ENCODE measurements at places on chromosomes 2 and 18.

DNA sequence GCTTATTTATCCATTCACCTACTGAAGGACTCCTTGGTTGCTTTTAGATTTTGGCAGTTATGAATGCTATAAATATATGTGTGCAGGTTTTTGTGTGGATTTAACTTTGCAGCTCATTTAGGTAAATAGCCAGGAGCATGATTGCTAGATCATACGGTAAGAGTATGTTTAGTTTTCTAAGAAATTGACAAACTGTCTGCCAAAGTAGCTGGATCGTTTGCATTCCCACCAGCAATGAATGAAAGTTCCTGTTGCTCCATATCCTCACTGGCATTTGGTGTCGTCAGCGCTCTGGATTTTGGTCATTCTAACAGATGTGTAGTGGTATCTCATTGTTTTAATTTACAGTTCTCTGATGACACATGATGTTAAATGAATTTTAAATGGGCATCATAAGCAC is 8.7 kb upstream of the DIPK1C start:
- no peak for DNase-seq

GRCh38 chr2:54644236-54644635 is 79.2 kb upstream of the EML6 start:
- peak; percentile 58 for DNase-seq

GRCh38 chr2:114446571-114446970 is 4.1 kb downstream of the DPP10 start:
- DNase-seq = no peak

DNA sequence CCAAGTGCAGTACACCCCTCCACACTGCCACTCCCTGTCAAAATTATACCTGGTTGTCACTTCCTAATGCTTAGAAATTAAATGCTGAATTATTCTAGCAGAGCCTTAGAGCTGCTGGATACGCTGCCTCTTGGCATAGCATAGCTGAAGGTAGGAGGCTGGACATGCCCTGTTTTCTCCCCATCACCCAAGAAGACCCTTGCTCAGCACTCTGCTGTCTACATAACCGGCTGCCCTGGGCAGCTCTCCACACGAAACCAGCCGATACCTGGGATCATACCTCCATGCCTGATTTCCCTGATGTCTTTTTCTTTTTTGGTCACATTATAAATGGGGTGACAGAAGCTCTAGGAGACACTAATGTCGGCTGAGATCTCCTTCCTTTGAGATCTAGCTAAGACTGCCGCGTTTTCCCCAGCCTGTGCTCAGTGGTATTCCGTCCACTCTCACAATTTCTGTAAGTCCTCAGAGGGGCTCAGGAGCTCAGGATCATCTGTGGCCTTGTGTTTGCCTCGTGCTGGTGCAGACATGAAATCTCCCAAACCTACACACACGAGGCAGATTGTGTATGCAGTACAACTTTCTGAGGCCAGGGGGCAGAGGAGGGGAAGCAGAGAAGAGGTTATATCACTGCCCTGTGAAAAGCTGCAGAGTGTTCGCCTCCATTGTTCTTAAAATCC is 13.5 kb upstream of the ZAP70 start:
- DNase-seq = no peak

DNA sequence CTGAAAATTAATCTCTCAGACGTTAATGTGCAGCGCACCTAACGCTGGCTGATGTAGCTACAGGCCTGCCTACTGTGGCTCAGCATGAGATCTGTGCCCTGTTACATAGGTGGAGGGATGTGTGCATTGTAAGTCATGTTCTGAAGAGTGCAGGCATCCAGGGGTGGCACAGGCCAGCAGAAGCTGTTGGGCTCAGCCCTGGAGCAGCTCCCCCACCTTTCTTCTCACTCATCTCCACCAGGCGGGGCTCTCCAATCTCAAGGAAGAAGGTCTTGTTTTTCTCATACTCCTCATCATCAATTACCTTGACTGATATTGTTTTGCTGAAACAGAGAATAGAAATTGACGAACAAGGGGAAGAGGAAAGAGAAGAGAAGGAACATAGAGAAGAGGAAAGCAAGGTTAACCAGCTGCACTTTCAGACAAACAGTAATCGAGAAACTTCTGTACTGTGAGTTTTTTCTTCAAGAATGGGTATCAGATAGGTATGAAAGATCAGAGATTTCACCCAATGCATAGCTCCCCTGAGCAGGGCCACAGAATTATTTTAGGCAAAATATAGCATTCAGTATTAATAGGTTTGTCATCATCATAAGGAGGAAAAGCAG is 273.6 kb downstream of the SLC8A1 start:
- DNase-seq = no peak

- no peak for DNase-seq
Measured at GRCh38 chr2:191272064-191272463, 26.9 kb downstream of the MYO1B start.

DNA sequence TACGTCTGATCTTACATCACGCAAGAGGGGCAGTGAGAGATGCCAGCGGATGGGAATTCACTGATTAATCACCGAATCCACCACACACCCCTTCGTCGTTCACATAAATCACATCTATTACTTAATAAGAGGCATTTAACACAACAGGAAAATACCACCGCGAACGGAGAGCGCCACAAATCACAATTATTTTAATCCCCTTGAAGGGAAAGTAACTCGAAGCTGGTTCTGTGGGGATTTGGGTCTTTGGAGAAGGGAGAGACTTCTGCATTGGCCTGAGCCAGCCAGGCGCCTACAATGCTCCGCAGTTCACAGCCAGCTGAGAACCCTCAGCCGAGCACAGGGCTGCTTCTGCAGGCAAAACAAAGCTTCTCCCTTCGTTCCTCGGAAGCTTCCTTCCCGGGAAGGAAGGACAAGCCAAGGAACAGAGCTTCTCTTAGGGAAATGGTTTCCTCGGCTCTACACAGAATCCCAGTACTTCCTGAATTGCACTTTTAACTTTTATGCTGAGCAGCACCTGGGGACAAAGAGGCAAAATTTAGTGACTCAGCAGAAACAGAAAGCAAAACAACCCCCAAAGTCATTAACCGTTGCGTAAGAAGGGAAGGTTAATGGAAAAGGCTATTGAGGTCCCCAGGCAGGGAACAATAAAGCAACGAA is at the start of gene LRP1B:
Gene LRP1B, minus strand, starts transcription at position 7 of the 660 bp plus-strand sequence. CDS start 287 bp downstream, outside the sequence.
- DNase-seq = no peak

GRCh38 chr2:218285604-218286003 is 6.7 kb downstream of the TMBIM1 start:
- DNase-seq = no peak

DNA sequence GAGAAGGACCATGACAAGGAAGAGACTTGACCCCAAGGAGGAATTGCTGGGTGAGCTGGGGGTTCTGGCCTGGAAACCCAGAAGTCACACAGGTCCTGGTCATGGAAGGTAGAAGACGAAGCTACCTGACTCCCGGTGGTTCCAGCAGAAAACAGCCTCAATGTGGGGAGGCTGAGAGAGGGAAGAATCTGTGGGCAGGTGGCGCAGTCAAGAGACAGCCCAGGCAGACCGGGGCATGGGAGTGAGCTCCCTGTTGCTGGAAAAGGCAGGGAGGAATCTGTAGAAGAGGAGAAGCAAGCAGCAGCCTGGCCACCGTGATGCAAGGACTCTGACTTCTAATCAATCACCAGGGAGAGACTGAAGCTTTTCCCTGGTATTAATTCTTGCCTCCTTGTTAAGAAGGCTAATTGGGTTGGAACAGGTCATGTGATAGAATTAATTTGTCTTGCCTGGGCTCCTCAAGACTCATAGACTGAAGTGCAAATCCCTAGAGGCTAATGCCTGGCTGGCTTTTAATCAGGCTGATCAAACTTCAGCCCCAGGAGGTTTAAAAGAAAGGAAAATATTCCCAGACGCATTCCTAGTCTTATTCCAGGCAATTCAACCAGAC is 30.1 kb downstream of the CNGA3 start:
- no peak for DNase-seq

DNA sequence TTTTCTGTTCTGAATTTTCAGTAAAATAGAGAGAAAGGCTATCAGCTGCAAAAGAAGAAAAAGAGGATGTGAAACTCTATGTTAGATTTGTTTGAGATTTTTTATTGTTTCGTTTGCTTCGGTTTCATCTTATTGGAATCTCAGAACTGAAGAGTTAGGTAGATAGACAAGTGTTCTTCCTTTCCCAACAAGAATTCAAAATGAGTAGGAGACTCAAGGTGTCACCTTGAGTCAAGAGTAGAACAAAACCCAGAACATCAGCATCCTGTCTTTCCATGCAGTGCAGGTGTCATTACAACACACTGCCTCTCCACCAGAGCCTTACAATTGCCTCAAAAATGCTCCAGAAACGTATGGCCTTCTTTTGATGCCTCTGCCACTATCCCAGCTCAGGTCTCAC is 21.1 kb downstream of the NBAS start:
- DNase-seq = no peak

- DNase-seq = no peak
Measured at GRCh38 chr2:221431477-221431876, 140.6 kb downstream of the EPHA4 start.

All from vagina (tissue), 2 donors.